ENCODE measurements at places on chromosomes 1 and 21. TPM values are rescaled to one million over a fixed set of nuclear protein-coding genes. Genes with fewer than 3 reads are reported as not detected.

The CLCA1 gene
- not detected for total RNA-seq

The CACNA1E gene
- total RNA-seq = not detected

The ZSWIM5 gene
- 0.08 TPM for total RNA-seq

The SGIP1 gene
- total RNA-seq = 6.3 TPM

The NEK7 gene
- total RNA-seq = 48.9 TPM

The AMPD1 gene
- total RNA-seq = not detected

The PCBP3 gene
- 16.0 TPM for total RNA-seq

The NUP210L gene
- total RNA-seq = not detected

The TINAGL1 gene
- total RNA-seq = 16.6 TPM

The ASH1L gene
- 14.6 TPM for total RNA-seq

All from epithelial cell of alveolus of lung (primary cell).